ENCODE measurements at places on chromosomes 1 and 21.

DNA sequence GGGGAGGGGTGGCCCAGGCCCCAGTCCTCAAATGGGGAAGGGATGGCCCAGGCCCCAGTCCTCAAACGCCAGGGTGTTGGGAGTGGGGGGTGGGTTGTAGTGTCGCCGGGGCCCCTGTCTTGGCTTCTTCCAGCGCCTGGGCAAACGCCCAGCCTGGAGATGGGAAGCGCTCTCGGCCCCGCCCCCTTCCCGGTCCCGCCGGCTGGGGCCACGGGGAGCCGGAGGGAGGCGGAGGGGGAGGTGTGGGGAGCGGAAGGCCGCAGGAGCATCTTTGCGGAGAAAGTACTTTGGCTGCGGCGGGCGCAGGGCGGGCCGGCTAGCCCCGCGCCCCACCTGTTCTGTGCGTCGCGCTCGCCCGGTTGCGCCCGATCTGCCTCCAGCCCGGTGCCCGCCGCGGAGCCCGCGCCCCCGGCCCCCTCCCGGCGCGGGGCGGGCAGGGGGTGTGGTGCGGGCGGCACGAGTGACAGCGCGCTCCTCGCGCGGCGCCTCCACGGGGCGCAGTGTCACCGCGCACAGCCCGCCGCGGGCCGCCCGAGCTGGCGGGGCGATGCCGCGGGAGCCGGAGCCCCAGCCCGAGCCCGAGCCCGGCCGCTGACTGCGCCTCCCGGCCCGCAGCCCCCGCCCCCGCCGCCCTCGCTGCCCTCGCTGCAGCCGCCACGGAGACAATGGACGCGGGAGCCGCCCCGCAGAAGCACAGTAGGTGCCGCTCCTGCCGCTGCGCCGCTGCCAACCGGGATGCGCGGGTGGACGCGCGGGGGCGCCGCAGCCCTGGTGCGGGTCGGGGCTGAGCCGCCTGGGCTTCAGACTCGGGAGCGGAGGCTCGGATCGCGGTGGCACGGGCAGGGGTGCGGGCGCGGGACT is 31.1 kb upstream of the PEX10 start:
- peak; percentile 13 for DNase-seq

GRCh38 chr1:230335861-230336522 is 90.1 kb downstream of the PGBD5 start:
- DNase-seq = no peak

- DNase-seq = no peak
Measured at GRCh38 chr1:59276439-59276851, 20.4 kb upstream of the FGGY start.

DNA sequence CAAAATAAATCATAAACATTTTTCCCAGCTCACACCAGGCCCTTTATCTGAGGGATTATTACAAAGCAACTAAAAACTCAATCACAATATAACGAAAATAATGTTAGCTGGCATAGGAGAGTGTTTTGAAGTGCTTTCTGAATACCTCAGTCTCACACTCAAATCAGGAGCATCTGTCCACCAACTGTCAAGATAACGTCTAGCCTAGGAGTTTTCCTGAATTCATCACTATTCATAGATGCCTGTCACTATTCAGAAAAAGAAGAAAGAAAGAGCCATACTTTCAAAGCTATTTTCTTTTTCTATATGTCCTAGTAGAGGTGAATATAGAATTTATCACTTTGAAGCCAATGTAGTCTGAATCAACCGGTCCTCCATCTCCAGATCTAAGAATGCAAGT is 127.0 kb downstream of the AKT3 start:
- DNase-seq = no peak

DNA sequence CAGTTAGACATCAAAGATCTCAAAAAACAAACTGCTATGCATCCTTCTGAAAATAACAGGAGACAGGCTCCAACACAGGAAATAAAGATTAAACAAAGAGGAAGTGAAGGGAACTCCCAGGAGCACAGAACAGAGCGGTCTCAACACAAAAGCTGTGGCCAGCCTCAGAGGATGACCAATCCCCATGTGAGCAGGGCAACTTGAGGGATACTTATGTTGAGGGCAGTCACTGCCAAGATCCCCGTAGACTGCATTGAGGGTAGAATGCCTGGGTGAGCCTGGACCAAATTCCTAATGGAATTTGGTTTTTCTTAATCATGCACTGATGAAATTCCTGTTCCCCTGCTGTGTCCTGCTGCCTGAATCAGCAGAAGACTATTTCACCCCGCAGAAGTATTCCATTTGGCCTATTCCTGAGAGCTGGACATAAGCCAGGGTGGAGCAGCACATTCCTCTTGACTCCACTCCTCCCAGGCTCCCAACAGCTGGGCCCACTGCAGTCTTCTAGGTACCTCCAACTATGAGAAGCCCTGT is 49.0 kb downstream of the JAK1 start:
- DNase-seq = no peak

GRCh38 chr1:22297999-22298398 is 153.7 kb upstream of the ZBTB40 start:
- DNase-seq = no peak

DNA sequence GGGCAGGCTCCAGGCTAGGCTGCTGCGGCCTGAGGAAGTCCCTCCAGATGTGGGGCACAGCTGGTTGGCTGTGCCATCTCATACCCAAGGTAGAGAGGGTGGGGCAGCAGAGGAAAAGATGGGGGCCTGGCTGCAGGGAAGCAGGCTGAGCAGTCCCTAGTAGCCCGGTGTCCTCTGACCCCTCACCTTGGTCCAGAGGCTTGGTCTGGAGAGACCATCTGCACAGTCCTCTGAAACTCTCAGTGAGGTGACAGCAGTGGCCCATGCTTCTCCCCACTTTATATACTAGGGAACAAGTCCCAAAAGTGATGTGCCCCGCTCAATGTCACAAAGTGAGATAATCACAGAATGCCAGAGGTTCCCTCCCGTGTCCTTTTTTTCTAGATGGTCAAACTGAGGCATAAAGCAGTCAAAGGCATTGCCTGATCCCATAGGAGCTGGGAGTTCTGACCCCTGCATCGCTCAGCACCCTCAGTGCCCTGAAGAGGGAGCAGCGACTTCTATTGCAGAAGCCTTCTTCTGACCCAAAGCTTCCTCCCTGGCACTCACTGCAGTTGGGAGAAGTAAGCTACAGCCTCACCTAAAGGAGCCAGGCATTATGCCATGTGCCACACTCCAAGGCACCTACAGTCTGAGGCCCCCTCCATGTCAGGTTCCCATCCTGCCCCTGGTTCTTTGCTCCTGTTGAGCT is 45.5 kb downstream of the TRABD2B start:
- DNase-seq = no peak

DNA sequence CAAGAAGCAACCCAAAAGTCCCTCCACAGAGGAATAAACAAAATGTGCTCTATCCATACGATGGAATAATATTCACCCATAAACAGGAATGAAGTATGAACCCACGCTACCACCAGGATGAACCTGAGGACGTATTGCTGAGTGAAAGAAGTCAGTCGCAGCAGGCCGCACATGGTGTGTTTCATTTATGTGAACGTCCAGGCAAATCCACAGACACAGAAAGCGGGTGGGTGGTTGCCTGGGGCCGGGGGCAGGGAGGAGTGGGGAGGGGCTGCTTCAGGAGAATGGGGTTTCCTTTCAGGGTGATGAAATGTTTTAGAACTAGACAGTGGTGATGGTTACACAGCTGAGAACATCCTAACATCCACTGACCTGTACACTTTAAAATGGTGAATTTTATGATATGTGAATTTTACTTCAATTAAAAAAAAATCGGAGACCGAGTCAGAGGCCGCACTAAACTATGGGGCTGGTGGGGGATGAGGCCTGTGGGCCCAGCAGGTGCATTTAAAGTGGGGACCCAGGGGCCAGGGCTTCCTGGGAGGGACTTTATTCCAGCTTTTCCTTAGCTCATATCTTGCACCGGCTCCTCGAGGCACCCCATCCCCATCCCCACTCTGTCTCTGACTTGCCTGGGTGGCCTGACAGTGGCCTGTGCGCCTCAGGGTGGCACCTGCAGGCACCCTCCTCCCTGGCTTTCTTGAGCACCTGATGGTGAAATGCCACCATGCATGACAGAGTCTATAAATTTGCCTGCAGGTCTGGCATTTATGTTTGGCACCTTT is 392.6 kb upstream of the VAMP3 start:
- DNase-seq = no peak

DNA sequence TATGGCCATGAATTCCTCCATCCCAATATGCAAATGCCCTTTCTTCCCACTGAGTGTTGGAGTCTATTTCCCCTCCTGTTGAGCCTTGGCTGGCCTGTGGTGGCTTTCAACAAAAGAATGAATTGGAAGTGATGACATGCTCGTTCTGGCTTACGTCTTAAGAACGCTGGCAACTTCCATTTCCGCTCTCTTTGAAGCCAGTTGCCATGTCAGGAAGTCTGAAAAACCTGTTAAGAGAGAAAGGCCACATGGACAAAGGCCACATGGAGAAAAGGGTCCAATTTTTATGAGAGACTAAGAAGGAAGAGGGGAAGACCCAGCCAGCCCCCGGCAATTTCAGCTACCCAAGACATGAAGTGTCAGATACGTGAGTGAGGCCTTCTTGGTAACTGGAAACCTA is 45.6 kb upstream of the GADD45A start:
- DNase-seq = no peak

GRCh38 chr1:171107262-171107940 is 16.7 kb downstream of the FMO3 start:
- DNase-seq = no peak

GRCh38 chr1:115505148-115505571 is 136.6 kb upstream of the VANGL1 start:
- DNase-seq = no peak

DNA sequence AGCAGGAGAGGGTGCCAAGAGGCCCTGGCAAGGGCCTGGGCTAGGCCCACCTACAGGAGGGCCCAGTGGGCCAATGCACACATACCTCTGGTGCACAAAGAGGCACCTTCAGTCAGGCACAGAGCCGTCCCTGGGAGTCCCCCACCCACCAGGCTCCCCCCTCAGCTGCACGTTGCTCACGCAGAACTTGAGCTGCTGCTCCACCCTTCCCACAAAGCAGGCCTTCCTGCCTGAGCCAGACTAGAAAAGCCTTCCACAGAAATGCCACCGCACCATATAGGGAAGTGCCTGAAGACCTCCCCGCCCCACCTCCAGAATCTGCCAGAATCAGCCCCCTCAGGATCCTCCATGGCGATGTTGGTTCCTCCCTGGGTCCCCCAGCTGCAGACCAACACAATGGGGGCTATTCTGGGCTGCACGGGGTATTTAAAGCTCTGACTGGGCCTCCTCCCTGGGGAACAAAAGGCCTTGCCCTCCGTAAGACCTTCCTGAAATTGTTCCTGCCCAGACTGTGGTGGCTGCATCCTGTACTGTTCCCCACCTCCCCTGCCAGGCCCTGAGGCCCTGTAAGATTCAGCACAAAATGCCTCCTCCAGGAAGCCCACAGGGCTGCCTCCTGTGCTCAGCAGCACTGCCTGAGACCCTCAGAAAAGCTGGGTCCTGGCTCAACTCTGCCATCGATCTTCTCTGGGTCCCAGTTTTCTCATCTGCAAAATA is 27.2 kb downstream of the HSPG2 start:
- no peak for DNase-seq

DNA sequence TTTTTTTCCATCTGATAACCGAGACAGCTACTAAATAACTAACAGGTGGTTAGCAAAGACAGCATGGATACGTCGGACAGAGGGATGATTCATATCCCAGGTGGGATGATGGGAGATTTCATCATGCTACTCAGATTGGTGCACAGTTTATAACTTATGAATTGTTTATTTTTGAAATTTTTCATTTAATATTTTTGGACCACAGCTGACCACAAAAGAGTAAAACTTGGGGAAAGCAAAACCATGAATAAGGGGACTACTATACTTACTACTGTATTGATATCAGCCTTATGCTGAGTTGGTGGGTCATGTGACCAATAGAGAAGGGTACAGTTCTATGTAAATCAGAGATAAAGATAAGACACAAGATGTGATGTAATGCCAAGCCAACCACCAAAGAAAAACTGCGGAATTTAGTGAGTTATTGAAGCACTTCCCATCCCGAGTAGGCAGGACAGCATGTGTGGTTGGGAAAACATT is 248.1 kb upstream of the C1orf105 start:
- DNase-seq = no peak

- no peak for DNase-seq
Measured at GRCh38 chr1:199723250-199723956, 304.1 kb upstream of the NR5A2 start.

DNA sequence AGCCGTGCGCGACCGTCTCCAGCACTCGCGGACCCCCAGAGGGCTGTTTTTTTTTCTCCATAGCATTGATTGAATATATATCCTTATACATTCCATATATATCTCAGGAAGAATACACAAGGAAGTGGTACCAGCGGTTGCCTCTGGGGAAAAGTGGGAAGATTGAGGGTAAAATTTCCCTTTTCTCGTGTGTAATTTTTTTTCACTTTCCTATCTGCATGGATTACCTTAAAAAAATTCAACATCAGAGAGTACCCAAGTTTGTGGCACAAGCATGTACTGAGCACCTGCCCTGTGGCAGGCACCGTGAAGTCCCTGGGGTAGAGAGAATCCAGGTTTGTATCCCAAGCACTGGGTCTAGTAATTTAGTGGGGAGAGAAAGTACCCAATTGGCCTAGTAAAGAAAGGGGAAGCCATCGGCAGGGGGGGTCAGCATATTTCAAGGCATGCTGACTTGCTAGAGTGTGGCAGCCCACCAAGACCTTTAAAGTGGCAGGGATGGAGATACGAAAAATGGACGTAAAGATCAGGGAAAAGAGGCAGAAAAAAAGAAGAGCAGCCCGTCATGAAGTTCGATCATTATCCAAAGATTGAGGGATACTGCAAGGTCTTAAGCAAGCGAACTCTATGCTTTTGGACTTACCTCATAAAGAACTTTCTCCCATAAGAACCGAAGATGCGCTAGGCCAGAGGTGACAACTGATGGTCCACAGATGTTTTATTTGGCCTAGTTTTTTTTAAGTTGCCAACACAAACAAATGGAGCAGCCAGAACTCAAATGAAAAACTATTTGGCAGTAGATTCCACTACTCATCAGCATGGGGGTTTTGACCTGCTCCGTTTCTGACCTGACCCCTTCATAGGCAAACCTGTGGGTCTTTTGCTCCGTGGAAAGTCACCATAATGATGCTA is 1.5 kb upstream of the HMGN1 start:
- DNase-seq = no peak

GRCh38 chr1:155078469-155079209 is at the start of gene EFNA3:
TSS of gene EFNA3 (plus strand) at chr1:155078837. CDS start at chr1:155078942, 105 bp downstream.
- DNase-seq = peak; percentile 58

DNA sequence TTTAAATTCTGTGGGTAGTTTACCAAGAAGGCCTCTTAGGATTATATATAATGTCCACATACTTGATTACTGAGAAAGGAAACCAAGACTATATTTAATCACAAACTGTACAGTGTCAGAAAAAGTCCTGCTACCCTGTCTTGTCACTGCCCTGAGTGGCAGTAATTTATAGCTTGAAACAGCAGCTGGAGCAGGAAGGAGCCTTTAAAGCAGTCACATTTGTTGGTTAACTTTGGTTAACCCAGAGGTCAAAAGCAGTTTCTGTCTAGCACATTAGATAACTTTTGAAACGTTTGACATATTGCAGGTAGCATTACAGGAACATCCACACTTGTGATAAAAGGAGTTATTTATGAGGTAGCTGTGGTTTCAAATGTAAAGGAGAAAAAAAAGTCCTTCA is 161.7 kb downstream of the ROR1 start:
- DNase-seq = no peak

- DNase-seq = no peak
Measured at GRCh38 chr1:195791796-195792195, 816.4 kb downstream of the KCNT2 start.

- no peak for DNase-seq
Measured at GRCh38 chr1:44015206-44015605, 16.1 kb downstream of the SLC6A9 start.
